Aorta (tissue), 5 donors: ENCODE measurements at places on chromosomes 11 and 22. TPM values are rescaled to one million over a fixed set of nuclear protein-coding genes. Genes with fewer than 3 reads are reported as not detected.

The RTN4R gene
- 1.3 TPM for total RNA-seq

The CD3D gene
- total RNA-seq, result 3.9 TPM

The LINC01488 gene
- not detected for total RNA-seq

The MAPK8IP1 gene
- 6.5 TPM for total RNA-seq

The PKDREJ gene
- 0.15 TPM for total RNA-seq

GRCh38 chr22:20430720-20431510, 6.7 kb downstream of the SCARF2 start:
- peak; percentile 53 for DNase-seq

The SSTR3 gene
- total RNA-seq, result not detected

DNA sequence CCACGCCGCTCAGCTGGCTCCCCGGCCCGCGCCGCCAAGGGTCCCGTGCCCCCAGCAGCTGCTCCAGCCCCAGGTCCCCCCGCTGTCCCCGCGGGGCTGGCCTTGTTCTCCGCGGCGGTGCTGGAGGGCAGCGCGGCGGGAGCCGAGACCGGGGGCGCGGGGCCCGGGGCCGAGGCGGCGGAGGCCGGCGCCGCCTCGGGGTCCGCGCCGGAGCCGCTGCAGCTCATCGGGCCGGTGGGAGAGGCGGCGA, 128 bp downstream of the TAF10 start:
- DNase-seq, result no peak

The PLET1 gene
- not detected for total RNA-seq

The MMP8 gene
- total RNA-seq, result 0.60 TPM

GRCh38 chr11:85316967-85317366, 310.2 kb downstream of the DLG2 start:
- no peak for DNase-seq

The OR51E2 gene
- 1.2 TPM for total RNA-seq

DNA sequence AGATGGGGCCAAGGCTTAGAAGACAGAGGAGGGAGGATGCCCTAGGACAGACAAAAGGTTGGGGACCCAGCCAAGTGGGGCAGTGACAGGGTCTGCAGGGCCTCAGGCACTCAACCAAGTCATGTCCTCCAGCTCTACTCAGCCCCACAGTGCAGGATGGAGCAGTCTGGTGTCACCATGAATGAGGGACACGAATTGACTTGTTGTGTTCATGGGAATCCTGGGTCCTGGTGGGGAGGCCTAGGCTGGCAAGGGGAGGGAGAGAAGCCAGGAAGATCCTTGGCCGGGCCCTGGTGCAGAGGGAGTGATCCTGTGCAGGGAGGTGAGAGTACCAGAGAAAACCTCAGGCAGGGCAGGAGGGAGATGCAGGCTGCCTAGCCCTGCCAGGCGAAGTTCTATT, 12.0 kb downstream of the P2RY6 start:
- DNase-seq, result peak; percentile 30

The CHRDL2 gene
- total RNA-seq, result 14.5 TPM

The CSF2RB gene
- 7.0 TPM for total RNA-seq

The SLC22A9 gene
- total RNA-seq, result not detected
